Left lung (tissue), 14 donors: ENCODE measurements at places on chromosomes 2 and 18. TPM values are rescaled to one million over a fixed set of nuclear protein-coding genes. Genes with fewer than 3 reads are reported as not detected.

Gene TSPYL6
- not detected for total RNA-seq

Gene G6PC2
- total RNA-seq: not detected

Gene C2orf78
- total RNA-seq: not detected

Gene ABCG8
- not detected for total RNA-seq

Gene NPHP1
- 5.3 TPM for total RNA-seq

Gene CHST10
- 7.3 TPM for total RNA-seq

Gene C2orf72
- total RNA-seq: 1.1 TPM

DNA sequence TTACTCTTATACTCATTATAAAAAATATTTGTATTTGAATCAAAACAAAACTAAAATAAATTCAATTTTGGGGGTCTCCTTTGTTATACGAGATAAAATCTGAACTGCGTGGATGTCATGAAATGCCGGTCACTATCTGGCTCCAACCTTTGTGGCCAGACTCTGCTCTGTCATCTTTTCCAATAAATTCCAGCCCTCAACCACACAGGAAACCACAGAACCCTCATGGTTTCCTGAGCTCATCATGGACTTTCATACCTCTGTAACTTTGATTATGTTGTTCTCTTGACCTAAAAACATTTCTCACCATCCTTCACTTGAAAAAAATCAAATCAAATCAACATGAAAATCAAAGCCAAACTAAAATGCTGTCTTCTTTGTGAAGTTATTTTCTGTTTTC is 724.7 kb downstream of the METTL4 start:
- H3K27ac ChIP-seq: no peak overlapping the region
- H3K4me1 ChIP-seq: no peaks in the 10 kb centered on the region
- H3K36me3 ChIP-seq: no peaks in the 10 kb centered on the region
- no peak overlapping the region for H3K4me3 ChIP-seq
- DNase-seq: no peak
- H3K27me3 ChIP-seq: no peaks in the 10 kb centered on the region

- DNase-seq: no peak
- H3K27me3 ChIP-seq: no peaks in the 10 kb centered on the region
- H3K4me3 ChIP-seq: no peak overlapping the region
Measured at GRCh38 chr2:189002079-189002478, 27.9 kb downstream of the COL3A1 start.

DNA sequence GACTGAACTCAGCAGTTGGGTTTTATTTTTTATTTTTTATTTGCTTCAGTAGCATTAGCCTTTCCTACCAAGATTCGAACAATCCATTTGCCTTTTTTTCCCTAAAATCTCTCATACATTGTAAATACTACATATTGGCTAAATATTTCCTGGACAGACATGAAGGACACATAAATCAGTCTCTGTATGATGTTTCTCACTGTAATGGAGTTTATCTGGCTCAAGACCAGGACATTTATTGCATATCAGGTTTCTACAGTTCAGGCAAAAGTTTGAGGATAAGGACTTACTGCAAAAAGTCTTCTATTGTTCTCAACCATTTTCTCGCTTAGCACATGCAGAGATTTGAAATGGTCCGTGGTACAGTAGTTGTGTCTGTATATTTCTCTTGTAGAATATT is 3.3 kb downstream of the CLUL1 start:
- H3K4me1 ChIP-seq: no peaks in the 10 kb centered on the region
- H3K4me3 ChIP-seq: no peak overlapping the region
- H3K36me3 ChIP-seq: no peaks in the 10 kb centered on the region
- H3K27ac ChIP-seq: no peak overlapping the region
- no peak for DNase-seq

GRCh38 chr2:187543488-187543887 is 10.7 kb downstream of the TFPI start:
- peak overlapping the region; percentile 86 for H3K27ac ChIP-seq
- no peak overlapping the region for H3K4me3 ChIP-seq
- DNase-seq: no peak
- no peaks in the 10 kb centered on the region for H3K36me3 ChIP-seq

GRCh38 chr2:217222309-217222910 is 362.5 kb upstream of the TNP1 start:
- DNase-seq: no peak
- H3K27me3 ChIP-seq: no peaks in the 10 kb centered on the region
- H3K4me3 ChIP-seq: no peak overlapping the region
- no peaks in the 10 kb centered on the region for H3K4me1 ChIP-seq
